Esophagus mucosa (tissue), 1 donor: ENCODE measurements at places on chromosomes 6 and 20. TPM values are rescaled to one million over a fixed set of nuclear protein-coding genes. Genes with fewer than 3 reads are reported as not detected.

DNA sequence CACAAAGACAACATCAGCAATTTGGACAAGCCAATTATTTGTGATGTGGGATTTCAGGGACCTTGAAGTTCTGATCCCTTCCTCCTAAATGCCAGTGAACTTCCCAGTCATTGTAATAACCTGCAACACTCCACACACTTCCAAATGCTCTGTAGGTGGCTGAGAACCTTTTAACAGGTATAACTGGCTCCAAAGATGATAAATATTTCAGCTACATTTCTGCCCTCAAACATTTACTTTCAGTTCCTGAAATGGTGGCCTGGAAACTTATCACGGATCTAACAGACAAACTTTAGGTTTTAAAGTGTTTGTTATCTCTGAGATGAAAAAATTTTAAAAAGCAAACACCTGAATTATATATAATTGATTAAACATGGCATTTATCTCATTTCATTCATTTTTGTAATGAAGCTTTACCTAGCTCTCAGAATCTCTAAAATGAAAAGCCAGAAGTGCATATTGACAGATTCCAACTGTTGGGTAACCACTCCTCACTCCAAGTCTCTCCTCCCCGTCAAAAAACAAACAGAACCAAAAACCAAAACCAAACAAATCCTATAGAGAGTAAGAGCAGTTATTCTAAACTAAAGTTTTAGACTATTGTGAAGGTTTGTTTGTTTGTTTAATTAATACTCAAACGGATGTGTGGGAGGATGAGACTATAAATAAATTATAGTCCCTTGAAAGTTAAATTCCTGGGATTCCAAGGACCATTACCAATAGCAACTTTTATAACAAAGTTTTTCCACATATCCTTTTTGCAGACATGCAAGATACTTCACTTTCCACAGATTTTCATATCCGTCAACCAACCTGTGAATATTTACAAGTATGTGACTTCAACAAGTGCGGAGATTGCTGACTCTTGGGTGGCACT is 12.4 kb upstream of the KIAA0408 start:
- no peak for ATAC-seq

- no peak for ATAC-seq
Measured at GRCh38 chr6:150900049-150900448, 34.5 kb downstream of the MTHFD1L start.

GRCh38 chr6:142551274-142551811 is 249.5 kb downstream of the ADGRG6 start:
- ATAC-seq = peak; percentile 98

DNA sequence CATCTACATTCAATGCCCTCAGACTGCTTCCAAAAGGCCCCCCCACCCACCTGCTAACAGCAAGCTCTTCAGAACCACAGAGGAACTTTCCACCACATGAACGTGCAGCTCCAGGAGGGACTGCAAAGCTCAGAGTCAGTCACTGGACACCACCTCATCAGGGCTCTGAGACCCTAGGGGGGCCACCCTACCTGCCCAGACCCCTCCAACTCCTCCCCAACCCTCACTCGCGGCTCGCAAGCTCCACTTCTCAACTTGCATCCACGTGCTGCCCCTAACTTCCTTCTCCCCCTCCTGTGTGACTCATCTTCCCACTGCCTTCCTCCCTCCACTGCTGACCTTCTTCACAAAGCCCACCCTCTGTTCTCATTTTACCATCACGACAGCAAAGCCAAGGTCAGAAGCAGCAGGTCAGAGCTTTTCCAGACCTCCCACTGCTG is 6.5 kb downstream of the MBOAT1 start:
- ATAC-seq = no peak

Gene CCN2
- total RNA-seq = 1.8 TPM

DNA sequence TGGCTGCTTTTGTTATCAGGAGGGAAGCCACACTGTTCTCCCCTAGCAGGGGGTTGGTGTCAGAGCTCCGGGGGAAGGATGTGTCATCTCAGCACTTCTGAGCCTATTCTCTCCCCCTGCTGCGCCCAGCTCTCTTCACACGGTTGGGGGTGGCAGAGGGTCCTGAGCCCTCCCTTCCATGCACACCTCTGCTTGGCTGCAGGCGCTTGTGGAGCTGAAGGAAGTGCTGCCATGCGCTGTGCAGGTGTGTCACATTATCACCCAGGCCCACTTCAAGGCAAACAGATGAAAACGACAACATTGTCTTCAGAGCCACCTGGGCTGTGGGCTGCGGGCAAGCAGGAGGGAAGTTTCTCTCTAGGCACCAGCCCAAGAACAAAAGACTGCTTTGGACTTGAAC is 263.4 kb downstream of the BMP7 start:
- ATAC-seq = no peak

- ATAC-seq = peak; percentile 45
Measured at GRCh38 chr6:107600936-107601335, 111.0 kb downstream of the SOBP start.

DNA sequence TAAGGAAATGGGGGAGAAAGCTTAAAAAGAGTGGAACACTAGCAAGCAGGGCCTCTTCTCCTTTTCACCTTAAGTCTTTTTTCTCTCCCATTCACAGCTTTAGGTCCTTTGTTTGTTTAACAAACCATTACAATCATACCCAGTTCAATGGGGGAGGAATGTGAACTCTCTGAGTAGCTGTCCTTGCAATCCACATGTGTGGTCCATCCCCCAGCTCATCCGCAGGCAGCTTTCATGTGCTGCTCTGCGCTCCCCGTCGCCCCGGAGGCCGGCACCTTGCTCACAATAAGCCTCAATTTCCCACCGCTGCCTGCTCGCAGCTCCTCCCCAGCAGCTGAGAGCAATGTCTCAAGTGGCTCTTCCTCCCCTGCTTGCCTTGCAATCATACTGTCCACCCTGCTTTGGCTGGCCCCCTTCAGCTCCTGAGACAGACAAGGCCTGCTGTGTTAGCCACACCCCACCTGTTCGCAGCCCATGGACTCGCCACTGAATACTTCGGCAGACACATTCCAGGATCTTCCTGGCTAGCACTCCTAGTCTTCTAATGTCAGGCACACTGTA is 49.1 kb downstream of the PLAGL1 start:
- no peak for ATAC-seq

Gene VGLL2
- not detected for total RNA-seq

Gene TTLL9
- total RNA-seq = 0.16 TPM

GRCh38 chr6:43454290-43454695 is 1.1 kb downstream of the DLK2 start:
- ATAC-seq = peak; percentile 68

GRCh38 chr6:17456711-17457110 is 63.3 kb downstream of the CAP2 start:
- no peak for ATAC-seq
